ENCODE measurements at places on chromosomes 5 and 9.

- no peak for DNase-seq
These were observed 314.7 kb downstream of the TLE1 start for GRCh38 chr9:81374459-81375186.

DNA sequence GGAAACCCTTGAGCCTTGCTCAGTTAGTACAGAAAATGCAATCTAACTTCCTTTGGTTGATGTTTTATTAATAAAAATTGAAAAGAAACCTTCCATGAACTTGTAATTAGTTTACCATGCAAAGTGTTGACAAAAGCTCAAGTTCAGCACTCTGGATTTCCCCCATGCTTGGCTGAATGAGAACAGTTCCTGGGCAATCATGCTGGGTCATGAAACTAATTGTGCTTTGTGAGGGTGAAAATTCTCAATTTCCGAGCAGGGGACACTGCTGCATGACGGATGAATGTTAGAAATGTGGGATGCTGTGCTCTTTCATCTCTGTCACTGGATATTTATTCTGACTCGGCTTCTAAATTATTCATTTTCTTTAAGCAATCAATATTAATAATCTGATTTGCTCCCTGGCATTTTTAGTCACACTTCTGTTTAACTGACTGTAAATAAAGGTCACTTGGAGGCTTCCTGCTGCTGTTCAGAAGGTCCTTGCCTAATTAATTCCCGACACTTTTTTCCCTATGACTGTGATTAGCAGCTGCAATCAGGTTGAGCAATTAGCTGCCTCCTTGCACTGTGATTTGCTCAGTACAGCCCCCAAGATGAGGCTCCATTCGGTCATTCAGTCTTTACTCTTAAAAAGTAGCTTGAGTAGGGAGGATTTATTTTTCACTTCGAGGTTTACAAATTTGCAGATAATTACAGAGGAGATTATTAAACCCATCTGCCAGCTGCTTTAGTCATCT lies 678.1 kb upstream of the ZNF608 start:
- DNase-seq = no peak

DNA sequence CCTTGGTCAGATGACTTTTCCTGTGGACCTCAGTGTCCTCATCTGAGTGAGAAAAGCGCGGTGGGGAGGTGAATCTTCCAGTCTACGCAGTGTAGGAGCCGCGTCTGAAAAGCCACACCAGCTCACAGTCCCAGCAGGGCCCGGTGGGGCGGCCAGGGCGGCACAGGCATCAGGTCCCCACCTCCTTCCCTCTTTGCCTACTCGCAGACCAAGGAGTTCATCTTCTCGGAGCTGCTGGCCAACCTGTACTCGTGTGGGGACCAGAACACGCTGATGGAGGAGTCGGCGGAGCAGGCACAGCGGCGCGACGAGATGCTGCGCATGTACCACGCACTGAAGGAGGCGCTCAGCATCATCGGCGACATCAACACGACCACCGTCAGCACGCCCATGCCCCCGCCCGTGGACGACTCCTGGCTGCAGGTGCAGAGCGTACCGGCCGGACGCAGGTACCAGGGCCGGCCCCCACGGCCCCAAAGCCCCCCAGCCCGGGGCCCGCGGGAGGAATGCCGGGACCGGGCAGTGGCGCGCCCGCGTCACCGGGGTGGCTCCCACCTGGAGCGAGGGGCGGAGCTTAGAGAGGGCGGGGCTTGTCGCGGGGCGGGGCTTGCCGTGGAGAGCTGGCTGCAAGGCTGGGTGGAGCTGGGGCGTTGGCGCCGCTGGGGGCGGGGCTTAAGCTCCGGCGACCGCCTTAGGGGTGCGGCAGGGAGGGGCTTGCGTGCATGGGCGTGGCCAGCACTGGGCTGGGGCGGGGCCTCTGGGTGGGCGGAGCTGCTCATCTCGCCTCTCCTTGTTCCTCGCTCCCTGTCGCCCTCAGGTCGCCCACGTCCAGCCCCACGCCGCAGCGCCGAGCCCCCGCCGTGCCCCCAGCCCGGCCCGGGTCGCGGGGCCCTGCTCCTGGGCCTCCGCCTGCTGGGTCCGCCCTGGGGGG lies 25.6 kb downstream of the GOLGA2 start:
- DNase-seq = no peak

DNA sequence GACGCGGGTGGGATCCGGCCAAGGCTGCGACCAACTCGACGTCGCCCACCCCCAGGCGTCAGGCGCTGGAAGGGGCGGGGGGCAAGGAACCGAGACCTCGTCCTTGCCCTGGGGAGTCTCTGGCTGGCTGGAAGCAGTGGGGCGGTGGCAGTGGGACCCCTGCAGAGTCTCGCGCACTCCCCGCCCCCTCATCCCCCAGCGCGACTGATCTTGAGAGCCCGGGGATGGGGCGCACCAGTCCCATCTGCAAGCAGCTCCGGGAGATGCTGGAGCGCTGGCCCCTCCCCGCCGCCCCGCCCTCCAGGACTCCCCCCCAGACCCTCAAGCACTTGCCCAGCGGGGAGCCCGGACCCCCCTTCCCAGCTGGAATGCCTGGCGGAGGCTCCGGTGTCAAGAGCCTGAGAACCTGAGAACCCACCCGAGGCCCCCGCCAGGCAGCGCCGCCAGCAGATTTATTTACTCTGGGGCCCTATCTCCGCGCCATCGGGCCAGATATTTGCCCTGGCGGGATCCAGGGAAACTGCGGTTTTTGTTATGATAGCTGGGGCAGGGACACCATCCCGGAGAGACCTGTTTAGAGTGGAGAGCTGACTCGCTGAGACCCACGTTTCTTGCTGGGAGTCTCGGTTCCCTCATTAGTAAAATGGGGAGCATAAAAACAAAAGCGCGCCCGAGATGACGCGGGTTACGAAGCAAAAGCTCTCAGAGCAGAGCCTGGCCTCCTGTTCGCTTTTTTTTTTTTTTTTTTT lies 1.2 kb downstream of the PRRT1B start:
- DNase-seq = no peak

GRCh38 chr9:32886021-32886420 lies 102.7 kb downstream of the TMEM215 start:
- no peak for DNase-seq

- peak; percentile 34 for DNase-seq
These were observed 18.1 kb downstream of the KYAT1 start for GRCh38 chr9:128863647-128864046.

DNA sequence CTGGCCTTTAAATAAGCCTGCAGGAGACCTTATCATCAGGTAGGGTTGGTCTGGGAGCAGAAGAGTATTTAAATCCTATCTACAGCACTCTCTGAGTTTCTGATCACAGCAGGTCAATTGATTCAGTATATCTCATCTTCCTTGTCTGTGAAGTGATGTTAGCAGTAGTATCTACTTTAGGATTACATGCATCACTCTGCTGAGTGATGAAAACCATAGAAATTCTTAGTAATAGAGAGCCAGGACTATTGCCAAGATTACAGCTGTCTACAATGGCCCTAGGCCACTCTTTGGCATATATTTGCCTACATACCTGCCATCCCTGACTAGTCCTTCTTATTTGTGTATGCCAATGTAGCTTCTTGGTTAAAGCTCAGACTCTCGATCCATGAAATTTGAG lies 183.8 kb downstream of the ASTN2 start:
- no peak for DNase-seq

- DNase-seq = peak; percentile 77
These were observed 9.1 kb upstream of the KIF12 start for GRCh38 chr9:114108016-114108833.
